Heart left ventricle (tissue), 16 donors: ENCODE measurements at places on chromosomes 2 and 18. TPM values are rescaled to one million over a fixed set of nuclear protein-coding genes. Genes with fewer than 3 reads are reported as not detected.

DNA sequence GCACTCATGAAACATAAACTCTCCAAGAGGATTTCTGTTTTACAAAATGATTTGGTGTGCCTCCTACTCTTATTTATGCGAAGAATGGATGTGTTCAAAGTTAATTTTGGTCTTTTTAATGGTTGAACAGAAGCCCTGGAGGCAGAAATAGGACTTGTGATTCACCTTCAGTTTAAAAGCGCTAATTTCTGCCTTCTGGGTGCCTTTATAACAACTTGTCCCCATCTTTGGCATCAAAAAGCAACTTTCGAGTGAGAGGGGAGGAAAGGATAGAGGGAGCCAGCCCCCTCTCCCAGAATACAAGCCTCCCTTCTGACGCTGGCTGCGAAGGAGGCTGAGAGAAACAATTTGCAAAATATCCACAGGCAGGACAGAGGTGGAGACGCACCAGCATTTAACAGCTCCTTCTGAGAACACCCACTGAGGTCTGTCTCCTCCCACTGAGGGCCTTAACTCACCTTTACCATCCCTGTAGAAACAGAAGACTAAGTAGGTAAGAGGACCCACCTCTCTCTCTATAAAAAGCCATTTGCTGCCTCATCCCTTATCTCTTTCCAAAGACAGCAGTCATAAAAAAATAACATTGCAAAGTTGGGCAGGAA, 24.3 kb upstream of the BCL11A start:
- H3K36me3 ChIP-seq, result no peaks in the 10 kb centered on the region
- DNase-seq, result no peak
- no peaks in the 10 kb centered on the region for H3K4me1 ChIP-seq
- H3K27ac ChIP-seq, result no peak overlapping the region

CAPN14 gene
- total RNA-seq, result 0.16 TPM

DNA sequence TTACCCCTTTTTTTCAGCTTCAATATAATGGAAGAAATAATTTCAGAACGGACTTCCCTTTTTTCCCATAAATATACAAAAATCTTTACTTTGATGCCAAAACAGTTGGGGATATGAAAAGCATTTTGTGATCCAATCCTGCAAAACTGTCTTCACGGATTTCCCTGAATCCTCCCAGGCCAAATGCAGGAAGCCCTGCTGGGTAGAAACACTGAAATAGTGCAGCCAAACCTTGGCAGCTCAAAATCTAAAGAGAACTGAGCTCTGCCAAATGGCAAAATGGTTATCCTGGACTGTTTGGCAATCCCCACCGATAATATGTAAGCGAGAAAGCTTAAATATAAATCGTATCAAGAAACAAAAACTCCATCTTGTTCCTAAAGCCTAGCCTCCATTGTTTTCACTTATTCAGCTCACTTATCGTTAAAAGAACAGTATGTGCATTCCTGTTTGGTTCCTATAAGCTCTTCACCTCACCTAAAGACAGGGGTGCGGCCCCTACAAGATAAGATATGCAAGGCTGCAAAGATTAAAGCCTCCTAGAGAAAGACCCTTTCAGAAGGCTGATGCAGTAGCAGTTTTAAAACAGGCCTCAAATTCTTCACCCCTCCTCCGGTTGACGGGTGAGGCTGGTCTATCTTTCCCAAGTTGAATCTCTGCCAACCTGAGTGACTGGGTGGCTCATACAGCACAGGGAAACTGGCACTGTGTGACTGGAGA, 48.6 kb downstream of the LAMA1 start:
- H3K27ac ChIP-seq, result no peak overlapping the region
- no peaks in the 10 kb centered on the region for H3K36me3 ChIP-seq
- H3K4me3 ChIP-seq, result no peak overlapping the region
- H3K4me1 ChIP-seq, result no peaks in the 10 kb centered on the region
- no peaks in the 10 kb centered on the region for H3K27me3 ChIP-seq

ASPRV1 gene
- total RNA-seq, result 0.46 TPM

DNA sequence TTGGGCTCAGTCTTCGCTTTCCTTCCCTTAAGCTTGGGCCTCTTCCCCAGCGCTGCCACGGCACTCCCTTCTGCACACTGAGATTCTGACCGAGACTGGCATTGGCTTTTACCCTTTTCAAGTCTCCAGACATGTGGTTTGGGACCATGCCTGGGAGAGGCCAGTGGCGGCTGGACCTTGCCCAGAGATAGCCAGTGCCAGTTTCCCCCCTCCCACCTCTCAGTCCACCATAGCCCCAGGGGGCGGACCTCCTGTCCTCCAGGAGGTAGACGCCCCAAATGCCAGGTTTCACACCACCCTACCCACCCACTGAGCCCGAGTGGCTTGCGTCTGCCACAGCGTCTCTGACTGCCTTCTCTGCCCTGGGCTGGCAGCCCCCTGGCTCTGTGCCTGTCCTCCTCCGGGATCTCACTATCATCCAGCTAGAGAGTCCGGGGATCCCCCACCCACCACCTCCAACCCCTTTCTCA, 47.7 kb downstream of the INPP5D start:
- H3K27me3 ChIP-seq, result no peaks in the 10 kb centered on the region
- H3K4me3 ChIP-seq, result no peak overlapping the region
- H3K27ac ChIP-seq, result no peak overlapping the region
- H3K36me3 ChIP-seq, result no peaks in the 10 kb centered on the region

NTSR2 gene
- not detected for total RNA-seq

- H3K27me3 ChIP-seq, result no peaks in the 10 kb centered on the region
- no peak for DNase-seq
Observed at GRCh38 chr2:60116161-60116875, 437.1 kb downstream of the BCL11A start.
